ENCODE measurements at places on chromosomes 11 and 22. TPM values are rescaled to one million over a fixed set of nuclear protein-coding genes. Genes with fewer than 3 reads are reported as not detected.

GRCh38 chr11:103811870-103812455 lies 224.5 kb upstream of the DDI1 start:
- DNase-seq: no peak

- no peak for DNase-seq
Measured at GRCh38 chr11:94563848-94564467, 3.2 kb upstream of the PIWIL4 start.

DNA sequence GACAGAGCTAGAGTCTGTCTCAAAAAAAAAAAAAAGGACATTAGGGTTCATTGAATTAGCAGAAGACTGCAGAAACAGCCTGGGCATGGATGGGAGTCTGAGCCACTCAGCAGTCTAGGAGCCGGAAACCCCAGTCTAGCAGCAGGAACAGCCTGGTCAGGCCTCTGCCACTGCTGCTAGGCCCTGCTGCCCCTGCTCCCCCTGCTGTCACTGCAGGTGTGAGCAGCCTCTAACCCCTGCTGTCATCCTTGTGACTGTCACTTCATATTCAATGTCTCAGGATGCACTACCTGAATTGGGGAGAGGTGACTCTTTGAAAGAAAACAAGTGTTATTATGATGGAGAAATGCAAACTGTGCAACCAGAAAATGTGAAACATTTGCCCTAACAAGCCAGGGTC lies 7.0 kb upstream of the DDX17 start:
- DNase-seq: no peak

DNA sequence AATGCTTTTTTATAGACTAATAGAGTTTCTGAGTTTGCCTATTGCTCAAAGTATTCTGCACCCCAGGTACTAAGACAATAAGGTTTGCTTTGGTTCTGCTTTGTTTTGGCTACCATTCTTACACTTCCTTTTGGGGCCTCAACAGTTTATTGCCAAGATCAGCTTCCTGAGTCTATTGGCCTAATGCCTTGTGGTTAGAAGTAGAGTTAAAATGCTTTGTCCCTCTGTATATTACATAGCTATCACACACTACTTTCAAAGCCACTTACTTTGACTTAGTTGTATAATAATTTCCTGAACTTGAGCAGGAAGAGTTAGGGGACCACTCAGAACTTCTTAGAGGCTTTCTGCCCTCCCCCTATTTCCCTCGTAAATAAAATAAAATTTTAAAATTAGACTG lies 96.5 kb downstream of the DLG2 start:
- no peak for DNase-seq

Gene MMP10
- polyA plus RNA-seq: 45.7 TPM

Gene ZNF214
- 0.89 TPM for polyA plus RNA-seq

Gene EMID1
- polyA plus RNA-seq: not detected

Data from keratinocyte (primary cell).